ENCODE measurements at places on chromosomes 11 and 22.

- DNase-seq: peak; percentile 60
Observed at GRCh38 chr11:65180877-65181568, 705 bp upstream of the CAPN1 start.

DNA sequence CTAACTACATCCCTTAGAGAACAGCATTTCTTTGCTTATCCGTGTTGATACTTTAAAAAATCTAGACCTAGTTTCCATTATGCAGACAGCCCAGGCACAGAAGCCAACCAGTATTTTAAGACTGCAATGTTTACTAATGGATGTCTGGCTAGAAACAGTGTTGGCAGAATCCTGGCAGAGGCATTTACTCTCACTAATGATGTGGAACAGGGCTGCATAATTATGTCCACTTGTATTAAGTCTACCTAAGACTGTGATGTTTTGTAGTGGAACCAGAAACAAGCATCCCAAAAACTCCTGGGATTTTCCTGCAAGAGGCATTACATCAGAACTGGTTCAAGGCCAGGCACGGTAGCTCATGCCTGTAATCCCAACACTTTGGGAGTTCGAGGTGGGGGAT, 50.2 kb upstream of the PICALM start:
- no peak for DNase-seq

GRCh38 chr22:46537946-46538813, 760 bp upstream of the CELSR1 start:
- DNase-seq: no peak

- DNase-seq: peak; percentile 92
Observed at GRCh38 chr11:62012451-62012831, 45.0 kb upstream of the FTH1 start.

- DNase-seq: no peak
Observed at GRCh38 chr11:10023212-10023611, 270.8 kb downstream of the SBF2 start.

GRCh38 chr22:35726933-35727332, 9.3 kb downstream of the APOL5 start:
- no peak for DNase-seq

DNA sequence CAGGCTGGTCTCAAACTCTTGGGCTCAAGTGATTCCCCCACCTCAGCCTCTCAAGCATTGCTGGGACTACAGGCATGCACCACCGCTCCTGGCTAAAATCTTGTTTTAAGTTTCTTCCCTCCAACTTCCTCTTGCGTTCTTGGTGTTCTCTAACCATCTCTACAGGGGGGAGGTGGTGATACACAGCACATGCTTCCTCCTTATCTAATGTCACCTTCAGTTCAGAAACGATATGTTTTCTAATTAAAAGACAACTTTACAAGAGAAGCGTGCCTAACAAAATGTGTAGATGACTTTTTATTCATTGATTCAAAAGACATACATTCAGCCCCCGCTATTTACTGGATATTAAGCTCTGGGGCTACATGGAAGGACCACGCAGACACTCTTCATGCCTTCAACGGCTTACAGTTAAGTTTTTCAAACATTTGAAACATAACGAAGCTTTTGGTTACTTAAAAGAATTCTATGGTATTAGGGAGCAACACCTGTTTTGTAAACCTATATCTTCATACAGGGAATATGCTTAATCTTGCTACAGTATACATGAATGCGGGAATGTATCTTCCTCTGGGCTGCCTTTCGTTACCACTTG, 933 bp upstream of the DLAT start:
- DNase-seq: no peak

DNA sequence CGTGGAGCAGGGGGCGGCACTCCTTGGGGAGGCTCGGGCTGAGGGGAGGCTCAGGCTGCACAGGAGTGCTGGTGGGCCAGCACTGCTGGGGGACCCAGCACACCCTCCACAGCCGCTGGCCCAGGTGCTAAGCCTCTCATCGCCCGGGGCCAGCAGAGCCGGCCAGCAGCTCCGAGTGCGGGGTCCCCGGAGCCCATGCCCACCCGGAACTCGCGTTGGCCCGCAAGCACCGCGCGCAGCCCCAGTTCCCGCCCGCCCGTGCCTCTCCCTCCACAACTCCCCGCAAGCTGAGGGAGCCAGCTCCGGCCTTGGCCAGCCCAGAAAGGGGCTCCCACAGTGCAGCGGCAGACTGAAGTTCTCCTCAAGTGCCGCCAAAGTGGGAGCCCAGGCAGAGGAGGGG, 2266.8 kb downstream of the LRRC4C start:
- DNase-seq: no peak

- peak; percentile 29 for DNase-seq
Observed at GRCh38 chr11:27241311-27242122, 121.5 kb downstream of the CCDC34 start.

DNA sequence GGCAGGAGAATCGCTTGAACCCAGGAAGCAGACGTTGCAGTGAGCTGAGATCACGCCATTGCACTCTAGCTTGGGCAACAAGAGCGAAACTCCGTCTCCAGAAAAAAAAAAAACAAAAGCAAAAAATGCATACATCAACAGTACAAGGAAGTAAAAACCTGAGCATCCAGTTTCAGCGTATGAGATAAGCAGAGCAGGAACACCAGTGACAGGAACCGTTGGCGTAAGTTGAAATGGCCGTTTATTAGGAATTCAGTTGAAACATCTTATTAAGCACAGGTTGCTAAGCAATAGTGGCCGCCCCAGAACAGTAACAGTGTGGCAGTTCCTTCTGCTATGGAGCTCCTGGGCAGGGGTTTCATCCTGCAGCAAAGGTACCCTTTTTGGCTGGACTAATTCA, 4.0 kb upstream of the L3MBTL2 start:
- no peak for DNase-seq

DNA sequence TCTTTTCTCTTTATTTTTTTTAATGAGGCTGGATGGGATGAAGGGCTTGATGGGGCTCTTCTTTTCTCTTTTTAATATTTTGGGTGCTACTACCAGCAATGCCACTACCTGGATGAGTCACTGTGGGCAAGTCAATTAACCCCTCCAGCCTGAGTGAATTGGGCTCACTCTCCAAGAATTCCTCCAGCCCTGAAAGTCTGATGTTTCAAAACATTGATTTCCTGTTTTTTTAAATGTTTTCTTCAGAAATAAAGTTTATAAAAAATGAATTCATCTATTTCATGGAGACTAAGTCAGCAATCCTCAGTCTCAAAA, 812 bp upstream of the OR5A2 start:
- no peak for DNase-seq

DNA sequence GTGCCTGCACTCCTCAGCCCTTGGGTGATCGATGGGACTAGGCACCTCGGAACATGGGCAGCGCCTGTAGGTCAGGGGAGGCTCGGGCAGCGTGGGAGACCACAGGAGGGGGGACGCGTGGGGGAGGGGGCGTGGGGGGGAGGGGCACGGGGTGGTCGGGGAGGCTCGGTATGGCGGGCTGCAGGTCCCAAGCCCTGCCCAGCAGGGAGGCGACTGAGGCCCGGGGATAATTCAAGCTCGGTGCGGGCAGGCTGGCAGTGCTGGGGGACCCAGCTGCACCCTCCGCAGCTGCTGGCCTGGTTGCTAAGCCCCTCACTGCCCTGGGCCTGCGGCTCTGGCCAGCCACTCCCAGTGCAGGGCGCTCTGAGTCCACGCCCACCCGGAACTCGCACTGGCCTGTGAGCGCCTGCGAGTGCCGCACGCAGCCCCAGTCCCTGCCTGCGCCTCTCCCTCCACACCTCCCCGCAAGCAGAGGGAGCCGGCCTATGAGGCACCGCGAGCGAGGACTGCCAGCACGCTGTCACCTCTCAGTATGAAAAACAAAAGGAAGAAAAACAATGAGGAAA, 1698.3 kb upstream of the RAG2 start:
- no peak for DNase-seq

DNA sequence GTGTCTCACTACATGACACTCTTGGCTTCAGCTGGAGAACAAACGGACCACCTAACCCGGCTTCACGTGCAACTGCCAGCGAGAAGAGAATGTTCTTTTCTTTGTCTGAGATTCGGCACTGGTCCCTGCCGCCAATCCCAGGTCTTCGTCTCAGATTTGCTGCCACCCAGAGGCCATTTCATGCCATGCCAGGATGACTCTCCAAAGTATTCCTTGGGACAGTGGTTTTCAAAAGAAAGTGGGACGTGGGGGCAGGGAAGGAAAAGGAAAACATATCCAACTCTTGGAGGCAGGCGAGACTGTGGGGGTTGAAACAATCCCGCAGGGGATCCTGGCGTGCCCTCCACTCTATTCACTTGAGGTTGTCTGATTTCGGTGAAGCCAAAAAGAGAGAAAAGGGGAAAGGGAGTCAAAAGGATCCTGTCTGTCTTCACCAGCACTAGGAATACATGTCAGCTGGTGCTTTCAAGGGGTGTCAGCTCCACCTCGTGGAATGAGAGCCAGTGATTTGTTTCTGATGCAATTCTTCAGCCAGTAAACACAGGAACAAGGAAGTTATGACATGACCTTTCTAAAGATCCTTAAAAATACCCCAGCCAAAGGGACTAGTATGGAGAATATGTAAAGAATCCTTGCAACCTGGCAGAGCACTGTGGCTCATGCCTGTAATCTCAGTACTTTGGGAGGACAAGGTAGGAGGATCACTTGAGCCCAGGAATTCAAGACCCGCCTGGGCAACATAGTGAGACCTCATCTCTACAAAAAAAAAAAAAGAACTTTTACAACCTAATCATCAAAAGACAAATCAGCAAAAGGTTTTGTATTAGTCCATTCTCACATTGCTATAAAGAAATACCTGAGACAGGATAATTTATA, 41.0 kb upstream of the APLNR start:
- peak; percentile 76 for DNase-seq

GRCh38 chr22:50250555-50251476, at the start of gene HDAC10:
Gene HDAC10 (minus strand): TSS chr22:50251265. CDS start chr22:50251032, 233 bp downstream.
- DNase-seq: peak; percentile 61

DNA sequence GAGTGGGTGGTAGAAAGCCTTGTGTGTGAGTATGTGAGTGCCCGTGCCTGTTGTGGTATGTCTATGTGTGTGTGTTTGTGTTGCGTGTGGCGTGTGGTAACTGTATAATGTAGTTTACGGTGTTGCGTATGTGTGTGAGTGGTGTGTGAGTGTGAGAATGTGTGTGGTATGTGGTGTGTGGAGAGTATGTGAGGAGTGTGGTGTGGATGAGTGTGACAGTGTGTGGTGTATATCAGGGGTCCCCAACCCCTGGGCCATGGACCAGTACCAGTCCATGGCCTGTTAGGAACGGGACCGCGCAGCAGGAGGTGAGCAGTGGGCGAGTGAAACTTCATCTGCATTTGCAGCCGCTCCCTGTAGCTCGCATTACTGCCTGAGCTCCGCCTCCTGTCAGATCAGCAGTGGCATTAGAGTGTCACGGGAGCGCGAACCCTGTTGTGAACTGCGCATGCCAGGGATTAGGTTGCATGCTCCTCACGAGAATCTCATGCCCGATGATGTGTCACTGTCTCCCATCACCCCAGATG, 5.7 kb downstream of the UPK3A start:
- no peak for DNase-seq

DNA sequence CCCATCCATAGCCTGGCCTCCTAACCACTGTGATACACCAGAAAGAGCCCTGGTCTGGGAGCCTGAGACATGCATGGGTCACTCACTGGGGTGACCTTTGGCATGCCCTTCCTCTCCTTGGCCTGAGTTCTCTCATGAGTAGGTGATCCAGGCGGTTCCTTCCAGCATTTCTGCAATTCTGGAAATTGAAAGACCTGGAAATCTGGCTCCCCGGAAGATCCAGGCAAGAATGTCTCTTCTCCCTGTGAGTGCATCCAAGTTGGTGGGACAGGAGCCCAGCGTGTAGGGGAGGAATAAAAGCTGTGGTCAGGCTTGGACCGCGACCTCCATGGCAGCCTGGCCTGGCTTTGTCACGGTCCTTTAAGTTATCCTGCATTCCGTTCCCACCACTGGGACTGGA, 16.1 kb upstream of the SYT7 start:
- DNase-seq: no peak

GRCh38 chr11:115941481-115941993, 437.3 kb upstream of the CADM1 start:
- DNase-seq: no peak

DNA sequence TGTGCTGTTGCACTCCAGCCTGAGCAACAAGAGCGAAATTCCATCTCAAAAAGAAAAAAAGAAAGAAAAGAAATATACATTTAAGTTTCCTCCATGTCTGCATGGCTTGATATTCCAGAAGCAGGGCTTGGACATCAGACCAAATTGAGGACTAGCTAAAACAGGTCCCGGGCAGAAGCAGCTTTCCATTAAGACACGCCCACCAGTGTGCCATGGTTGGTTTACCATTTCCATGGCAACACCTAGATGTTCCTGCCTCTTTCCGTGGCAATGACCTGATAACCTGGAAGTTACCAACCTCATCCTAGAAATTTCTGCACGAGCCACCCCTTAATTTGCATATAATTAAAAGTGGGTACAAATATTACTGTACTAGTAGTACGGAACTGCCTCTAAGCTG, 111.3 kb downstream of the NAT10 start:
- no peak for DNase-seq

DNA sequence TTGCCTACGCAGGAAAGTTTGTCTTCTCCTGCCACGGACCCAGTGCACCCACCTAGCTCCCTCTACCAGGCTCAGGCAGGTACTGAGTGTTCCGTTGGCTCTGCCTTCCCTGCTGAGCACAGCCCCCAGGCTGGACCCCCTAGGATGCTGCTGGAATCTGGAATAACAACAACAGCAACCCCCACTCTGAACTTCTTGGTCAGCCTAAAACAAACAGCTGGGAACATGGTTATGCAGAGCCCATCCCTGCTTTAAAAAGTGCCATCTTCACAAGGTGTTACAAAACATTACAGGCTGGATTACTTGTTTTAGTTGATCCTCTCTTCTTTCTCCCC, 1.8 kb downstream of the OPCML start:
- DNase-seq: no peak

DNA sequence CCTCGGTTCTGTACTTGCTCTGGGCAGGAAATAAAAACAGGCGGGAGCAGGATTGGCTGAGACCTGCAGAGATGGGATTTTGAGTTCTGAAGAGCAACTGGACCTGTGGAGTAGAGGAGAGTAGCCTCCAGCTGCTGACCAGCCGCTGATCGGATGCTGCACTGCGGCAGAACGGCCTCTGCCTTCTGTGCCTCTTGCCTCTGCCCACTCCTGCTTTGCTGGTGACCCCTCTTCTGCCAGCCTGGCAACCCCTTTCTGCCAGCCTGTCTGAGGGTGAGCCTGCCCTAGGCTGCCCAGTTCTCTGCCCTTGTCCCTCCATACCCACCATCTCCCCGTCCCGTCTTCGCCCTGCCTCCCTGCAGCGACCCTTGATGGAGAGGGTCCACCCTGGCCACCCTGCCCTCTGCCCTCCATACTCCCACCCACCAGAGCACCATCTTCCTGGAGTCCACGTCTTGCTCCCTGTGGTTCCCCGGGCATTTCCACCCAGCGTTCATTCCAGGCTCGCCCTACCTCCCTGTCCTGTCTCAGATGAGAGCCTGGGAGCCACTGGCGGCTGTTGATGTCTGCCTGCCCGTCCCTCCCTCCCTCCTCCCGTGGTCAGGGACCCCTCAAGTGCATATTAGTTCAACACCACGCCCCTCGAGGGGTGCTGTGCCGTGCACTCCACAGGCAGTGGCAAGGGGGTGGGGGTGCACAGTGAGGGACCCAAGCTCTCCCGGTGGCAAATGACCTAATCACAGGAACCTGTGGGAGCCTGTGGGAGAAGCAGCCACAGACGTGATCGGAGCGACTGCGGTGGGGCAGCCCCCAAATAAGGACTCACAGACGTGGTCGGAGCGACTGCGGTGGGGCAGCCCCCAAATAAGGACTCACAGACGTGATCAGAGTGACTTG, 863.3 kb downstream of the TBC1D22A start:
- no peak for DNase-seq

- DNase-seq: peak; percentile 89
Observed at GRCh38 chr11:122137078-122137793, 21.2 kb upstream of the BLID start.
